Lung (tissue), 17 donors: ENCODE measurements at places on chromosomes 11 and 22.

DNA sequence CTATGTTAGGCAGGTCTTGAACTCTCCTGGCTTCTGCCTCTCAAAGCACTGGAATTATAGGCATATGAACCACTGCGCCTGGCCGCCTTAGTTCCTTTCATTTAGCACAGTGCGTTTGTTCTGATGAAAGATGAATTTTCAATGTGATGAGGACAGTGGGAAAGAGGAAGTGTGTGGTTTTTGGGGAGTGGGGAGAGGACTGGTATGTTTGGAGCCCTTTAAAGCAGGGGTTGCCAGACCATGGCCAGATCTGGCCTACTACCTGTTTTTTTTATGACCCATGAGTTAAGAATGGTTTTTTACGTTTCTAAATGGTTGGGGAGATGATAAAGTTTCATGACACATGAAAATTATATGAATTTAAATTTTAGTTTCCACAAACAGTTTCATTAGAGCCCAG, 12.5 kb downstream of the ATXN10 start:
- no peak for DNase-seq

DNA sequence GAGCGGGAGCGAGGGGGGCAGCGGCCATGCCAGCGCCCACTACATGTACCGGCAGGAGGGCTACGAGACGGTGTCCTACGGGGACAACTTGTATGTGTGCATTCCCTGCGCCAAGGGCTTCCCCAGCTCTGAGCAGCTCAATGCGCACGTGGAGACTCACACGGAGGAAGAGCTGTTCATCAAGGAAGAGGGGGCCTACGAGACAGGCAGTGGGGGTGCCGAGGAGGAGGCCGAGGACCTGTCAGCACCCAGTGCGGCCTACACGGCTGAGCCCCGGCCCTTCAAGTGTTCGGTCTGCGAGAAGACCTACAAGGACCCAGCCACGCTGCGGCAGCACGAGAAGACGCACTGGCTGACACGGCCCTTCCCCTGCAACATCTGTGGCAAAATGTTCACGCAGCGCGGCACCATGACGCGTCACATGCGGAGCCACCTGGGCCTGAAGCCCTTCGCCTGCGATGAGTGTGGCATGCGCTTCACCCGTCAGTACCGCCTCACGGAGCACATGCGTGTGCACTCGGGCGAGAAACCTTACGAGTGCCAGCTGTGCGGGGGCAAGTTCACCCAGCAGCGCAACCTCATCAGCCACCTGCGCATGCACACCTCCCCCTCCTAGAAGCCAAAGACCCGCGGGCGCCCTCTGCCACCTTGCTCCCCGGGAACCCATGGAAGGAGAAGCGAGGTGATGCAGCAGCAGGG, 20.9 kb upstream of the TMEM191C start:
- DNase-seq, result no peak

DNA sequence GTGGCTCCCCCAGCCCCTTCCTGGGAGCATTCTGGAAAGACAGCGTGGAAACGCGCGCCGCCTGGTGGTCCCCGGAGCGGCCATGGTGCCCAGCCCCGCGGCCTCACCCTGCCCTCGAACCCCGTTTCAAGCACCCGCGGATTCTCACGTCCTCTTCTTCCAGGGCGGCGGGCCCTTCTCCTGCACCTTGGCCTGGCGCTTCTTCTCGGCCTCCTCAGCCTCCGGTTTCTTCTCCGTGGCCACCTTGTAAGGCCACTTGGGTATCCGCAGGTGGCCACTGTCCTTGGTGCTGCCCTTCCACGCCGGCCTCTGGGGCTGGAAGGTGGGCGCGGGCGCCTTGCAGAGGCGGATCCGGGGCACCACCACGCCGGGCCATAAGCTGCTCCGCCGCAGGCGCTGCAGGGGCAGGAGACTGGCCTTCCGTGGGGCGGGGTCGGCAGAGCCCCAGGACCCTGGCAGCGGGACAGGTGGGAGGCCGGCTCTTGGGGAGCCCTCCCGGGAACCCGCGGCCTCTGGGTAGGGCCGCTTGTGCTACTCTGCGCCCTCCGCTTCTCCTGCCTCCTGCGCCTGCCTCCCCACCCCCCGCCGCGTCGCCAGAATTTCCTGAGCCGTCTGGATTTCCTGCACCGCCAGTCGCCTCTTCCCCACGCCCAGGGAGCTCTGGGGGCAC, 83.4 kb downstream of the TRIM51G start:
- DNase-seq, result no peak

DNA sequence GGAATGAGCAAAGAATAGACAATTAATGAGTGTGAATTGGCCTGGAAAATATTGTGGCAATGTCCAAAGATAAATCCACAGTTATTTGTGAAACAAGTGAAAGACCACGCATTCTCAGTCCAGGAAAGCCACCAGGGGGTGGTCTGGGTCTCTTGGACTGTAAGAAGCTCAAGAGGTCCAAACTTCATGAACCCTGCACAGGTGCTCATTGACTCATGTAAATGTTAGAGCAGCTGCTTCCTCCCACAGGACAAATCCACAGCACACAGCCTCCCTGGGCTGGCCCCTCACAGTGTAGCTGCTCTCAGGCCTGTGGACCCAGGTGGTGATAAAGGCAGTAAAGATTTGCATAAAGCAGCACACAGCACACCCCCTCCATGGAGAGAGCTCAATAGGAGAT, 114.0 kb downstream of the ZNF280B start:
- no peak for DNase-seq

GRCh38 chr11:124725719-124726105, 14.0 kb upstream of the NRGN start:
- DNase-seq, result no peak

DNA sequence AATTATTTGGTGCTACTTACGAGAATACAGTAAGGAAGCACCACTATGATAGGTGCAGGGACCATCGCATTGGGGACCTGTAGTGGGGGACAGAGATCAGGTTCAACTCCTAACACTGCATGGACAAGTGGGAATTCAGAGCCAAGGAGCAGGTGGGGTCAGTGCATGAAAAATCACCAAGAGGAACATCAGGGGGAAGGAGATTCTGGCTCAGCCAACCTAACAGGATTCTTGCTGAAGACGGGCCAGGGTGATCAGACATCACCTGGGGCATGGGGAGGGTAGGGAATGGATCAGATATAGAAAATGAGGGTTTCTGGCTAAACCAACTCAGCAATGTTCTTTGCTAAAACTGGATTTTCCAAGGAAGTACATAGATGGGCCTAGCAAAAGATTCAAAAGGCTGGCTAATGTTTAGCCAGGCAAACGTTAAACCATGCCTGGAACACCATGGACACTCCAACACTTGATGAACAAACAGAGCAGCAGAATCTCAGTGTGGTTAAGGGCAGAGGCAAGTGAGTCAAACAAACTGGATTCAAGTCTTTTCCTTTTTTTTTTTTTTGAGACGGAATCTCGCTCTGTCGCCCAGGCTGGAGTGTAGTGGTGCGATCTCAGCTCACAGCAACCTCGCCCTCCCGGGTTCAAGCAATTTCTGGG, 70.0 kb downstream of the MICAL3 start:
- peak; percentile 43 for DNase-seq

DNA sequence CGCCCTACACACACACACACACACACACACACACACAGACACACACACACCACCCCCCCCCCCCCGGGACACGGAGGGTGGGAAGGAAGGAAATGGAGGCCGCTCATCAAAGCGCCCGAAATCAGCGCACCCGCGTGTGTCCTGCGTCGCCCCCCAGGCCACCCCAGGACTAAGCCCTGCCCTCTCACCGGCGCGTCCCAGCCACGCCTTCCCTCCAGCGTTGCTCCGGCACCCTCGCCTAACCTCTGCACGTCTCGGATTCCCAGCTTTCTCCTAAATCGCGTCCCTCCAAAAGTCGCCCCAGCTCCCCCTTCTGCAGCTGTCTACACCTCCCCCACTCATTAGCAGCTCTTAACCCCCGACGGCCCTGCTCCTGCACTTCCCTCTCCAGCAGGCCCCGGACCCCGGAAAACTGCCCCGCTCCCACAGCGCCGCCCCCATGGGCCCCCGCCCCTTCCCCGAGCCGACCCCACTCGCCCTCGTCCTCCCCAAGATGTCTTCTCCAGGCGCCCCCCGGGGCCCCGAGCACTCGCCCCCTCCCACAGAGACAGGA, 557 bp downstream of the PACSIN2 start:
- peak; percentile 46 for DNase-seq
